ENCODE measurements at places on chromosomes 7 and 10. TPM values are rescaled to one million over a fixed set of nuclear protein-coding genes. Genes with fewer than 3 reads are reported as not detected.

DNA sequence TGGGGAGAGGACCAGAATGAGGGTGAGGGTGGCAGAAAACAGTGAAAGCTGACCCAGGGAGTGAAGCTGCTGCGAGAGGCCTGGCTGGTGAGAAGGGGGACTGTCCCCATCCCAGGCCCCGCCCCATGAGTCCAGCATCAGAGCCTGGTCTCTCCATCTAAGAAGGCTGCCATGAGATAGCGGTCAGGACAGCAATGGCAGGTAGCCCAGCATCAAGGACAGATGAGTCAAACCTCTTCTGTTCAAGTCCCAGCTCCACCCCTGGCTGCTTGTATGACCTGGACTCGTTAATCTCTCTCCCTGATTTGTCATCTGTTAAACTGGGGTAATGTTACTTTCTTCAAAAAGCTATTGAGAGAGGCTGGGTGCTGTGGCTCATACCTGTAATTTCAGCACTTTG lies 22.2 kb downstream of the GPNMB start:
- no peak for DNase-seq
- no peaks in the 10 kb centered on the region for H3K27me3 ChIP-seq
- no peak overlapping the region for H3K4me3 ChIP-seq
- H3K4me1 ChIP-seq = no peaks in the 10 kb centered on the region
- H3K27ac ChIP-seq = no peak overlapping the region
- H3K36me3 ChIP-seq = no peaks in the 10 kb centered on the region

DNA sequence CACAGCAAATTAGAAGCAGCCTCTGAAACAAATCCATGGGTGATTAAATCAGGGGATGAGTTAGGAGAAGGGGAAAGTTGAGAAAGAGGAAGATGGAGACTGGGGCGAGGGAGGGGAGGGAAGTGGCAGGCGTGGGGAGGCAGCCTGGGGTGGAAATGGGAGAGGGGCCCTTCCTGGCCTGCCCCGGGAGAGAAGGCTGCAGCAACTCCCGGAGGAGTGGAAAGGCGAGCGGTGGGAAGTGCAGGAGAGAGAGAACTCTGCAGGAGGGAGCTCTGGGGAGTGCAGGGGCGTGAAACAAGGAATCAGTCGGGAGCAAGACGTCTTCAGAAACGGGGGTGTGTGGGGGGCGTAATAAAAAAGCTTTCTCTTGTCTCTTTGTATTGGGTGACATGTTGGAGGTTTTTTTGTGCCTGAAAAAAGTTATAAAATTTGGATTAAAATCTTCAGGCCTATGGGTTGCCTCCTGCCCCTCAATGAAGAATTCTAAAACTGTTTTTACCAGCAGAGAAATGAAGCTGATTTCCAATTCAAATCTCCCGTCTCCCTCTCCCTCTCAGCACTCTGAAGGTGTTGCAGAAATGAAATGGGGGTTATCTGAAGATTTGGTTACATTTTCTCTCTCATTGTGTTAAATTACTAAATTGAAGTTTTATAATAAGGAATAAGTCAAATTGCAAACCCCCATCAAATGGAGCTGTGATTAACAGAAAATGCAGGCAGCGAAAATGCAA lies 4.7 kb upstream of the UNCX start:
- no peak overlapping the region for H3K4me3 ChIP-seq
- H3K4me1 ChIP-seq = peaks cover 5% of the 10 kb centered on the region
- H3K36me3 ChIP-seq = no peaks in the 10 kb centered on the region
- peaks cover 6% of the 10 kb centered on the region for H3K27me3 ChIP-seq

GRCh38 chr7:114156178-114156577 lies 237.4 kb upstream of the PPP1R3A start:
- no peaks in the 10 kb centered on the region for H3K36me3 ChIP-seq
- H3K27ac ChIP-seq = no peak overlapping the region
- no peaks in the 10 kb centered on the region for H3K27me3 ChIP-seq
- H3K4me3 ChIP-seq = no peak overlapping the region
- no peaks in the 10 kb centered on the region for H3K4me1 ChIP-seq

- H3K27me3 ChIP-seq = no peaks in the 10 kb centered on the region
- H3K36me3 ChIP-seq = no peaks in the 10 kb centered on the region
- DNase-seq = no peak
- H3K4me1 ChIP-seq = no peaks in the 10 kb centered on the region
- H3K4me3 ChIP-seq = no peak overlapping the region
Observed at GRCh38 chr7:87445897-87446296, 29.6 kb downstream of the ABCB4 start.

Gene SLC16A9
- 2.3 TPM for total RNA-seq

DNA sequence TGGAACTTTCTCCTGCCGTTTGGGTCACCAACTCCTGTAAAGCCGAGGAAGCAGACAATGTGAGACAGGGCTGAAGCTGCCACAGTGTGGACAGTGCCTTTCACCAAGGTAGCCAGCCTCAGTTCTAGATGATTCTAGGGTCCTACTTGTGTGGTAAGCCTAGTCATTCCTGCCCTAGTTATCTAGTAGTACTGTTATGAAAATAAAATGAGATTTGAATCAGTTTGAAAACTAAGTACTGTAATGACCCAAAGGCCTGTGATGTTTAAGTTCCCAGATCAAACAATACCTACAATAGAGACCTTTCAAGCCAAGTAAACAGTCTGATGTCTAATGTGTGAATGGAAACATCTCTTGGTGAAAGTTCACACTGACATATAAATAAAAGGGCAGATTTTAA lies 37.1 kb downstream of the POLL start:
- H3K4me3 ChIP-seq = no peak overlapping the region
- no peaks in the 10 kb centered on the region for H3K27me3 ChIP-seq
- H3K4me1 ChIP-seq = no peaks in the 10 kb centered on the region
- DNase-seq = no peak
- no peaks in the 10 kb centered on the region for H3K36me3 ChIP-seq

DNA sequence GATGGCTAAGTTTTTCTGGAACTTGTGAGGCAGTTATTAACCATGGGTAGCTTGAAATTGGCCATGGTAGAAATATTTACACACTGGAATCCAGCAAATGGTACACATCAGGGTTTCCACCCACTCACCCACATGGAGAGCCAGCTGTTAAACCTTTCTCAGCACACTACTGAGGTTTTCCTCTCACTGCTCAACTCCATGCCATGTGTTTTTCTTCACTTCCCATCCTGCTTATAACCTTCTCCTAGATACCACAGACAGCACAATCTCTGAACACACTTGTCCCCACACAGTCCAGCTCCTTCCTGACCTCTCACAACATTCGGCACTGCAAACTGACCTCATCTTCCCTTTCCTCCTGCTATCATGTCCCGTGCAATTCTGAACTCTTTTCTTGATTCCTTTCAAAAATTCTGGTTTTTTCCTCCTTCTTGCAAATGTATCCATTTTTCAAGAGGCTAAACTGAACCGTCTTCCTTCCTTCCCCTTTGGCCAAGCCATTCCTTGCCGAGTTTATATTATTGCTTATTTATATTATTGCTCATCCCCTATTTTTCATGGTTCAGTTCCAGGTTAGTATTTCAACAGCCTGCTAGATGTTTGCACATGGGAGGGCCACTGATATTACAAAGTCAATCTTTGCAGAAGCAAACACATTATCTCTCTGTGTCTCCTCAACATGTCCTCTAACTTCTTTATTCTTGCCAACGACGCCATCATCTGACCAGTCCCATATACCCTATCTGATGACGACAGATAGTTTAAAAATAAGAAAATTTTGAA lies 606.4 kb downstream of the SORCS1 start:
- H3K4me1 ChIP-seq = no peaks in the 10 kb centered on the region
- H3K27me3 ChIP-seq = no peaks in the 10 kb centered on the region
- no peaks in the 10 kb centered on the region for H3K36me3 ChIP-seq
- H3K4me3 ChIP-seq = no peak overlapping the region
- H3K27ac ChIP-seq = no peak overlapping the region

DNA sequence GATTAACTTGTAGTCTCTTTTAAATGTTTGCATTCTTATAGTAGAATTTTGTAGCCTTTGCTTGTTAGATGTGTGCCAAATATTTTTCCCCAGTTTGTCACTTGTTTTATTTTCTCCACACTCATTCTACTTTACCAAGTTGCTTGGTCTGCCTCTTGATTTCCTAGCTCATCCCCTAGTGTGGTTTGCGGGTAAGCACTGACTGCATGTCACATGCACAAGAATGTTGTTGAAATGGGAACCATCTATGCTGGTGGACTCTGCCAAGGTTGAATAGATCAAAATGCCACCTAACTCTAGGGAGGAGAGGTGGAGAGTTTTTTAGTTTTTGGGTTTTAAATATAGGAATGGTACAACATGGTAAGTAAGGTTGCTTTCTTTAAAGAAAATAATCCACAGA lies 47.6 kb downstream of the FZD1 start:
- H3K36me3 ChIP-seq = no peaks in the 10 kb centered on the region
- H3K4me1 ChIP-seq = no peaks in the 10 kb centered on the region
- H3K4me3 ChIP-seq = no peak overlapping the region
- no peak for DNase-seq

- H3K36me3 ChIP-seq = no peaks in the 10 kb centered on the region
- H3K4me1 ChIP-seq = peaks cover 23% of the 10 kb centered on the region
- H3K27me3 ChIP-seq = no peaks in the 10 kb centered on the region
- no peak for DNase-seq
- no peak overlapping the region for H3K4me3 ChIP-seq
Observed at GRCh38 chr7:33596686-33597085, 308.7 kb upstream of the BMPER start.

GRCh38 chr7:159128767-159129166 lies 15.9 kb downstream of the VIPR2 start:
- no peaks in the 10 kb centered on the region for H3K36me3 ChIP-seq
- DNase-seq = no peak
- no peak overlapping the region for H3K4me3 ChIP-seq
- H3K27me3 ChIP-seq = no peaks in the 10 kb centered on the region
- no peaks in the 10 kb centered on the region for H3K4me1 ChIP-seq

GRCh38 chr10:72201293-72201692 lies 14.5 kb upstream of the ANAPC16 start:
- no peak overlapping the region for H3K27ac ChIP-seq
- no peaks in the 10 kb centered on the region for H3K27me3 ChIP-seq
- no peaks in the 10 kb centered on the region for H3K36me3 ChIP-seq
- no peak for DNase-seq
- H3K4me3 ChIP-seq = no peak overlapping the region

Gene MEIG1
- total RNA-seq = not detected

- DNase-seq = no peak
- H3K36me3 ChIP-seq = no peaks in the 10 kb centered on the region
- H3K4me1 ChIP-seq = no peaks in the 10 kb centered on the region
- no peak overlapping the region for H3K4me3 ChIP-seq
Observed at GRCh38 chr7:141544831-141545230, 6.4 kb upstream of the AGK start.

- no peak for DNase-seq
- no peak overlapping the region for H3K27ac ChIP-seq
- no peaks in the 10 kb centered on the region for H3K4me1 ChIP-seq
- H3K4me3 ChIP-seq = no peak overlapping the region
Observed at GRCh38 chr10:95637911-95638310, 18.6 kb downstream of the ALDH18A1 start.

Gene ADAMTS14
- 8.3 TPM for total RNA-seq

Gene BLNK
- total RNA-seq = 10.5 TPM

Gene PNLIPRP2
- total RNA-seq = 4.1 TPM

Gene ANTXRL
- not detected for total RNA-seq

- peak overlapping the region; percentile 78 for H3K27ac ChIP-seq
- H3K36me3 ChIP-seq = no peaks in the 10 kb centered on the region
- H3K4me1 ChIP-seq = peaks cover 8% of the 10 kb centered on the region
- H3K27me3 ChIP-seq = no peaks in the 10 kb centered on the region
- H3K4me3 ChIP-seq = no peak overlapping the region
Observed at GRCh38 chr10:116771959-116772585, 29.7 kb upstream of the HSPA12A start.

GRCh38 chr10:23442936-23443335 lies 4.1 kb downstream of the OTUD1 start:
- peaks cover 55% of the 10 kb centered on the region for H3K4me1 ChIP-seq
- H3K36me3 ChIP-seq = peaks cover 30% of the 10 kb centered on the region
- no peak overlapping the region for H3K27ac ChIP-seq
- DNase-seq = no peak
- no peak overlapping the region for H3K4me3 ChIP-seq
- no peaks in the 10 kb centered on the region for H3K27me3 ChIP-seq

GRCh38 chr10:68559251-68559650 lies 886 bp upstream of the TET1 start:
- H3K4me1 ChIP-seq = no peaks in the 10 kb centered on the region
- H3K27ac ChIP-seq = no peak overlapping the region
- no peak for DNase-seq
- no peaks in the 10 kb centered on the region for H3K27me3 ChIP-seq
- H3K36me3 ChIP-seq = no peaks in the 10 kb centered on the region
- H3K4me3 ChIP-seq = no peak overlapping the region

GRCh38 chr7:51290702-51291540 lies 25.7 kb downstream of the COBL start:
- no peaks in the 10 kb centered on the region for H3K27me3 ChIP-seq
- no peak for DNase-seq
- no peak overlapping the region for H3K4me3 ChIP-seq

Gene YAE1
- 17.1 TPM for total RNA-seq

DNA sequence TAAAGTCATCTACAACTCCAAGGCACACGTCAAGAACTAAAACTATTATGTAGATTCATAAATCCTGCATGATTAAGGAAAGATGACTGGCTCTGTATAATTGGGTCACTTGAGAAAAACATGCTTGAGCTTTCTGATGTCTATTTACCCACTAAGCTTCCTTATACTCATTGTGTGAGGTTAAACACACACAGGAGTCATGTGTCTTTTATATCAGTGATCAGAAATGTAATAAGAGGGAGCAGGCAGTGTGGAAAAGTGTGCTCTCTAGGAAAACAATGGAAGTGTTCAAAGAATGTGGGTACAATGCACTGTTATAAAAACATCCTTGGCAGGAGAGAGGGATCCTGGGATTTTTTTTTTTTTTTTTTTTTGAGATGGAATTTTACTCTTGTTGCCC lies 108.6 kb upstream of the ARID5B start:
- H3K27ac ChIP-seq = no peak overlapping the region
- no peaks in the 10 kb centered on the region for H3K36me3 ChIP-seq
- H3K27me3 ChIP-seq = no peaks in the 10 kb centered on the region
- no peak for DNase-seq
- H3K4me3 ChIP-seq = no peak overlapping the region
- peaks cover 20% of the 10 kb centered on the region for H3K4me1 ChIP-seq

DNA sequence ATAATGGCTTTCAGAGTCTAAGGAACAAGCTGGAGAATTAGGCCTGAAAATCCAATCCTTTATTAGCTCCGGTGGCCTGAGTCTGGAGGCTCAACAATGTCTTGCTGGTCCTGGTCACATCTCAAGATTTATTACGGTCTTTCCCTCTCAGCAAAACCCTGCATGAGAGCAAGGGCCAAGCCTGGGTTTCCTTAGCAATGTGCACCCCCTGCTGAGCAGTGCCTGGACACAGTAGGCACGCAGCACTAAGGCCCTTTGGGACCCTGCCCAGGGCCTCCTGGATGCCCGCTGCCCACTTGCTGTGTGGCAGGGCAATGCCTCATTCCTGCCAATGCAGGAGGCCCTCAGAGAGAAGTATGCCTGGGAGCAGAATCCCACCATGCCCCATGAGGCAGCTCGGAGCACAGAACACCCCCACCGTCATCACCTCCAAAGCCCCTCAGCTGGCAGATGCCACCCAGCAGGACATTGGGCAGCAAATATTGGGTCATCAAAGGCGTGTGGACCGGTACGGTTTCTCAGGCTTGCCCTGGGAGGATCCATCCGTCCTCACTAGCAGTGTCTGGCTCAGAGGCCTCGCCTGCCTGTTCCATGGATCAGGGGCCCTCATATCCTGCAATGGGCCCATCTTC lies 156.4 kb downstream of the OAT start:
- no peaks in the 10 kb centered on the region for H3K27me3 ChIP-seq
- no peak for DNase-seq
- H3K4me1 ChIP-seq = no peaks in the 10 kb centered on the region
- no peak overlapping the region for H3K27ac ChIP-seq
- H3K4me3 ChIP-seq = no peak overlapping the region

All from tibial nerve (tissue), 4 donors.